CD4-positive, alpha-beta T cell treated with Interleukin-17A for 1 hour (primary cell): ENCODE measurements at places on chromosomes 4 and X.

DNA sequence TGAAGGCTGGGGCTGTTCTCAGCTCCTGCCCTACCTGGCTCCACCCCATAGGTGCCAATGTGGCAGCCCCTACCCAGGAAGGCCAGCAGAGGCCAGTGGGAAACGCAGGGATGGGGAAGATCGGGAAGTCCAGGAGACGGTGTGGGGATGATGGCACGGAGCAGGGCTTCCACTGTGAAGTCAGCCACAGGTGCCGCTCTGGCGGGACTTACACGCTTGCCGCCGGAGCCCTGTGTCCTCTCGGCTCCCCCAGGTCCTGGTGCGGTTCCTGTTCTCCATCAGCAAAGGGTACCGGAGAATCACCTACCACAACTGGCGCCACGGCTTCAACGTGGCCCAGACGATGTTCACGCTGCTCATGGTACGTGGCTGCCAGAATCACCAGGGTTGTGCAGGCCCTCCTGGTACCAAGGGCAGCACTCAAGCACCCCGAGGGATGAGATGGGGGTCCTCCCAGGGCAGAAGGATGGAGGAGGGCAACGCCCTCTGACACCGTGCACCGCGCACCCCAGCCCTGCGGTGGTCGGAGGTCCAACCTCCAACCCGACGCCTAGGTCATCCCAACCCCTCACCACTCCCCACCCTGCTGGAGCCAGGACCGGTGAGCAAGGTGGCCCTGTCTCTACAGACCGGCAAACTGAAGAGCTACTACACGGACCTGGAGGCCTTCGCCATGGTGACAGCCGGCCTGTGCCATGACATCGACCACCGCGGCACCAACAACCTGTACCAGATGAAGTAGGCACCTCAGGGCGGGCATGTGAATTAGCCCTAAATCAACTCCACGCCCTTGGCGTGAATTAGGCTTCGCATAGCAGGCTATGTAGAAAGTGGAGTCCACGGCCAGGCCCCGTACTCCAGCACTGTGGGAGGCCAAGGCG lies 12.0 kb downstream of the ATP5ME start:
- no peak for DNase-seq

GRCh38 chr4:103002551-103002950 lies 17.0 kb downstream of the SLC9B1 start:
- DNase-seq, result no peak

- DNase-seq, result no peak
Observed at GRCh38 chrX:119635799-119636198, 29.6 kb upstream of the NKRF start.

GRCh38 chrX:11786862-11787261 lies 28.8 kb downstream of the MSL3 start:
- DNase-seq, result peak; percentile 11

DNA sequence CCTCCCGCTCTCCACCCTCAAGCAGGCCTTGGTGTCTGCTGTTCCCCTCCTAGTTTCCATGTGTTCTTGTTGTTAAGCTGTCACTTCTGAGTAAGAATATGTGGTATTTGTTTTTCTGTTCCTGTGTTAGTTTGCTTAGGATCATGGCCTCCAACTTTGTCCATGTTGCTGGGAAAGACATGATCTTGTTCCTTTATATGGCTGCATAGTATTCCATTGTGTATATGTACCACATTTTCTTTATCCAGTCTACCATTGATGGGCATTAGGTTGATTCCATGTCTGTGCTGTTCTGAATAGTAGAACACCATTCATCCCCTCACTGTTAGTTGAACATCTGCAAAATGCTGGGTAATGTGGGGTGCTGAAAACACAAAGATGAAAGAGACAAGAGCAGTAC lies 222.9 kb downstream of the PALLD start:
- DNase-seq, result no peak

DNA sequence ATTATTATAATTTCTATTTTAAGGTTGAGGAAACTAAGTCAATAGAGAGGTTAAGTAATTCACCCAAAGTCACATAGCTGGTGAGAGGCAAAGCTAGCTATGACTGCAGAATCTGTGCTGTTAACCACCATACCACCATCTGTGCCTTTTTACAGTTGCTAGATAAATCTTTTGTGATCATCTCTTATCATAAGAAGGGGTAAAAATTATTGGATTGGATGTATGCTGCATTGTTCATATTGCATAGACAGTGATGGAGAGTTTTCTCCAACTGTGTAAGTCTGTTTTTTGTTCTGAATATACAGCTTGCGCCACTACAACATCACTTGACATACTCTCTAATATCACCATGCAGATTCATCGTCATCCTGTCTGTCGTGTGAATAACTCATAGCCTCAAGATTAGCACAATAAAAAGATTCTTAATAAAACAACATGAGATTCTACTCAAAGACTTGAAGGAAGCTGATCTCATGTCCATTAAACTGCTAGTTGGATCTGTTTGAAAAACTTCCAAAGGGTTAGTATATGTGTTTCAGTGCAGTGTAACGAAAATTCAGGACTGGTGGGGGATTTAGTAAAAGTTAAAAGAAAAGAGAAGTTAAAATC lies 495.9 kb downstream of the SPRY1 start:
- no peak for DNase-seq

DNA sequence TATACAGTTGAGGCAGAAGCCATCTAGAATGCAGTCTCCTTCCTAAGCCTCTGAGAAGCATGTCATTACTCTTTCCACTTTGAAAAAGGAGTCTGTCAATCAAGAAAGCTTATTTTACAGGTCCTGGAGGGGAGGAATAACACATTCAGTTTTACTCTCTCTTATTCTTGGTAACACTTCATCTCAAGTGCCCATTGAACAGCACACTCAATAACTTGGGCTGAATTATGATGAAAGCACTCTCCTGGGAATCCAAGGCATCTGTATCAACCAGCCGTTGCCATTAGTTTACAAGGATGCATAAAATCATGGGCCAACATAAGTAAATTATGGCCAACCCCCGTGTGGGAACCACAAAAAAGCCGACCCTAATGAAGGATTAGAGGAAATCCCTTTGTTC lies 282.4 kb downstream of the C4orf33 start:
- DNase-seq, result no peak

DNA sequence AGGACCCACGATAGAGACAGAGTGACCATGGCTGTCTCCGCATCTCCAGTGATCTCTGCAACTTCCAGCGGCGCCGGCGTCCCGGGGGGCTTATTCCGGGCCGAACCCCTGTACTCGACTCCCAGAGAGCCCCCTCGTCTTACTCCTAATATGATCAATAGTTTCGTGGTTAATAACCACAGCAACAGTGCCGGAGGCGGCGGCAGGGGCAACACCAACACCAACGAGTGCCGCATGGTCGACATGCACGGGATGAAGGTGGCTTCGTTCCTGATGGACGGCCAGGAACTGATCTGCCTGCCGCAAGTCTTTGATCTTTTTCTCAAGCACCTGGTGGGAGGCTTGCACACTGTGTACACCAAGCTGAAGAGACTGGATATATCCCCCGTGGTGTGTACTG lies 343 bp downstream of the DACH2 start:
- DNase-seq, result no peak

DNA sequence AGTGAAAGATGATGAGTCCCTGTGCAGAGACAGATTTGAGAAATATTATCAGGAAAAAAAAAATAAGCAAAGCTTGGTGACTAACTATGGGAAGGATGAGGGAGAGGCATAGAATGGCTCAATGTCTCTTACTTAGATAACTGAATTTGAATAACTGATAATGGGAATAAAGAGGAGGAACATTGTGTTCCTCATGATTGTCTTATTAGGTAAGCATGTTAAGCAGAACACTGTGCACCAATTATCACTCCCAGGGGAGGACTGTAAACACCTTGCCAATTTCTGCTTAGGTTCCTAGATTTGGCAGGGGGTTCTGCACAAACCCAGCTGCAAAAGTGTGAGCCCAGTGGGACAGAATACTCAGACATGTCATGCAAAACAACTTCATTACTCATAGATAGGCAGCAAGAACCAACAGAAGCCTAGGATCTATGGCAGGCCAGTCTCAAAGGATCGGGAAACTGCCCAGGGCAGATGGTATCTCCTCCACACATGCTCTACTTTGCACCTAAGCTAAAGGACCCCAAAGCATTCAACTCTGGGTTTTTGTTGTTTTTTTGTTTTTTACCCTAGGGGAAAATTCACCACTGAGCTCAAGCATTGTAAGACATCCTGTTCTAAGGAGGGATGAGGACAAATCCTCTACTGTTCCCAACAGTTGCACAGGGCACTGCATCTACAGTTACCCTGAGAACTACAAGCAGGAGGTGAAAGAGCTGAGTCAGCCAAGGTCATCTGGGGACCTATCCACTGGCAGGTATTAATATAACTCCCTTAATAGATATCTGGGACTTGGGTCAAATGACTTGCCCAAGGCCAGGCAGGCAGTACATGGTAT lies 907.0 kb downstream of the RAPGEF2 start:
- DNase-seq, result no peak

- DNase-seq, result no peak
Observed at GRCh38 chrX:47880927-47881326, 44.2 kb downstream of the ZNF81 start.

DNA sequence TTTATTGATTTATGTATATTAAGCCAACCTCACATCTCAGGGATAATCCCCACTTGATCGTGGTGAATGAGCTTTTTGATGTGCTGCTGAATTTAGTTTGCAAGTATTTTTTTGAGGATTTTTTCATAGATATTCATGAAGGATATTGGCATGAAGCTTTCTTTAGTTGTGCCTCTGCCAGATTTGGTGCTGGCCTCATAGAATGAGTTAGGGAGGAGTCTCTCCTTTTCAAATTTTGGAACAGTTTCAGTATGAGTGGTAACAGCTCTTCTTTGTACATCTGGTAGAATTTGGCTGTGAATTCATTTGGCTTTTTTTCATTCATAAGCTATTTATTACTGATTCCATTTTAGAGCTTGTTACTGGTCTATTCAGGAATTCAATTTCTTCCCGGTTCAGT lies 197.2 kb upstream of the NDST4 start:
- no peak for DNase-seq

DNA sequence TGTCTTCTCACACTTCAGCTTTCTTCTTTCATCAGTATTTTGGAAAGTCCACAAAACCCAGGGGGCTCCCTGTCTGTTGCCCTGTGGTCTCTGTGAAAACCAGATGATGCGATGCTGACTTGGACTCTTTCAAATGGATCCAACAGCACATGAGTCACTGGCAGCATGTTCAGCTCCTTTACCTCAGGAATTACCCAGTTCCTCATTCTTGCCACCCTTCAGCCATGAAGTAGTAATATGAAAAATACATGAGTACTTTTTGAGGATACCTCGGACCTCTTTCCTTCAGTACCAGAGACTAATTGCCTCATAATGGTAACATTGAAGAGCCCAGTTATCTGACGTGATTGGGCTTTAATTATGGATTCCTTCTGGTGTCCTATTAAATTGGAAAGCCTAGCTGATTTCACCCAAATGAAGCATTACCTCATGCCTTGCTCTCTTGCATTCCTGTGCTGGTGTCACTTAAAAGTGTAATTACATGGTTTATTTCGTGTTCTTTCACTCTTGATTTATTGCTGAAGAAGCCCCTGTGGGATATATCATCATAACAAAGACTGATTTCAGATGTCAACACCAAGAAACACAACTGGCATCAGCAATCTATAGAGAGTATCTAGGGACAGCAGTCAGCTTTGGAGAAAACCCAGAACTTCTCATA lies 63.4 kb downstream of the NFKB1 start:
- peak; percentile 31 for DNase-seq

GRCh38 chr4:183266371-183266770 lies 53.7 kb downstream of the CLDN22 start:
- DNase-seq, result no peak

DNA sequence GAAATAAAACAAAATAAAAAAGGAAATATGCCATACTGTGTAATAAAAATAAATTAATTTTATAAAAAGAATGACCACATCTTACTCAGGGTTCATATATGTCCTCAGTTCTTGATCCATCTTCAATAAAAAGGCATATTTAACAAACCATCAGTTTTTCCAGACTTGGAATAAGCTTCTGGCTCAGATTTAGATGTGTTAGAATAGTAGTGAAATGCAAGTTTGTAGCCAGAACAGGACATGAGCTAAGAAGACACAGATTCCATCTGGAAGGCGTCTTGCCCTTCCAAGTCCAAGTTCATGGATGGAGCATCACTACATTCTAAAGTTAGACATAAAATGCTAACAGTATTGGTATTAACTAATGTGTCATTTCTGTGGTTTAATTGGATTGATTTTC lies 10.3 kb upstream of the LSM6 start:
- no peak for DNase-seq

GRCh38 chrX:42955349-42955748 lies 177.4 kb upstream of the PPP1R2C start:
- DNase-seq, result no peak

GRCh38 chr4:147790412-147790811 lies 58.5 kb downstream of the ARHGAP10 start:
- no peak for DNase-seq

DNA sequence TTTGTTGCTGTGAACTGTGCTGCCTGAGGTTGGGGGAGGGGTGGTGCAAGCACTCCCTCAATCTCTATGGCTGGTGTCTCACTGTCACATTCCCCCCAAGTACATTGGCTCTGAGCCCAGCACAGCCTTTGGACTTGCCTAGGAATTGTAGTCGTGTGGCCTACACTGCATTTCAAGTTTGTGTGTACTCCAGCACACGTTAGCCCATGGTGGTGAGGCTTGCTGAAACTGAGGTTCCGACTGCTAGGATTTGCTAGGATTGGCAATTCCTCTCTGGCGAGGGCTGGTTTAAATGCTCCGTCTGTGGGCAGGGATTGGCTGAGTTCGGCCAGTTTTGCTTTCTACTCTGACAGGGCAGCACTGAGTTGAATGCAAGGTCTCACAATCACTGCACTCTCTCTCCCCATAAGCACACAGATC lies 121.7 kb upstream of the CXXC4 start:
- no peak for DNase-seq

DNA sequence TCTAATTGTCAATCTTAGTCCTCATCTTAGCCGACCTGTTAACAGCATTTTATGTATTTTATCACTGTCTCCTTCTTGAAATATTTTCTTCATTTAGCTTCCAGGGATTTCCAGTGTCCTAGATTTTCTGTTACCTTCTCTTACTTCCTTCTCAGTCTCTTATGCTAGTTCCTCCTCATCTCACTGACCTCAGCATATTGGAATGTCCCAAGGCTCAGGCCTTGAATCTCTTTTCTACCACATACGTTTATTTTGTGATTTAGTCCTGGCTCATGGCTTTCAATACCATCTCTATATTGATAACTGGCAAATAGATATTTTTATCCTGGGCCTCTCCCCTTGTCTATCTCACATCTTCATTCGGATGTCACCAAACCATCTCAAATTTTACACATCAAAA lies 61.1 kb downstream of the IQCM start:
- DNase-seq, result no peak
